ENCODE measurements at places on chromosomes 3 and 15.

- DNase-seq: no peak
Measured at GRCh38 chr3:29088579-29088978, 192.3 kb upstream of the RBMS3 start.

DNA sequence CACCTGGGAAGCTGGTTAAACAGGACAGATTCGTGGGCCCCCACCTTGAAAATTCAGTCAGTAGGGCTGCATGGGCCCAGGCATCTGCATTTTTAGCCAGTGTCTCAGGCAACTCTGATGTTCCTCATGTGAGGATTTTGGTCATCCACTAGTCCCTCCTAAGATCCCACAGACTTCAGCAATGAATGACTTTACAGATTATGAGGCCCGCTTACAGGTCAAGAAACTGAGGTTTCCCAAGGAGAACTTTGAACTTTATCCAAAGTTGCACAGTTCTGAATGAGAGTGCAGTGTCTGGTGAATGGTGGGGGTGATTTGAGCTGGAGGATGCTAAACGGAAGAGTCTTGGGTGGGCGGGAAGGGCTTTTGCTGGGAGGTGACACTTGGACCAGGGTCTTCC lies 27.2 kb downstream of the SLC6A6 start:
- no peak for DNase-seq

GRCh38 chr3:172803489-172803888 lies 53.0 kb downstream of the ECT2 start:
- no peak for DNase-seq

GRCh38 chr3:98972155-98972554 lies 70.7 kb upstream of the DCBLD2 start:
- no peak for DNase-seq

DNA sequence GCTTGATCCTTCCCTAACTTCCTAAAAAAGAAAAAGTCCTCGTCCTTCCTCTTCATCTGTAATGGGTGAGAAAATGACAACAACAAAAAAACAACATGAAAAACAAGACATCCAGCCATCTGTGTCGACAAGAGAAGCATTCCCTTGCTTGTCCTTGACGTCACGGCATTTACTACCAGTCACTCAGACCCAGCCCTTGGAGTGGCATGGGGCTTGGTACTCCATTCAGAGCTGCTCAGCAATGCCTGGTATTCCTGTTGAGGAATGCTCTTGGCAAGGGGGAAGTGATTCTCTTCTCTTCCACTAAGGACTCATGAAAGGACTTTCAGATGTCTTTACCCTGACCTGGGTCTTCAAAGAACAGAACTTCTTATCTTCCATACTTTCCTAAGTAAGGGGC lies 339.7 kb upstream of the RASGRP1 start:
- no peak for DNase-seq

GRCh38 chr3:16383864-16384263 lies 118.9 kb downstream of the OXNAD1 start:
- no peak for DNase-seq

DNA sequence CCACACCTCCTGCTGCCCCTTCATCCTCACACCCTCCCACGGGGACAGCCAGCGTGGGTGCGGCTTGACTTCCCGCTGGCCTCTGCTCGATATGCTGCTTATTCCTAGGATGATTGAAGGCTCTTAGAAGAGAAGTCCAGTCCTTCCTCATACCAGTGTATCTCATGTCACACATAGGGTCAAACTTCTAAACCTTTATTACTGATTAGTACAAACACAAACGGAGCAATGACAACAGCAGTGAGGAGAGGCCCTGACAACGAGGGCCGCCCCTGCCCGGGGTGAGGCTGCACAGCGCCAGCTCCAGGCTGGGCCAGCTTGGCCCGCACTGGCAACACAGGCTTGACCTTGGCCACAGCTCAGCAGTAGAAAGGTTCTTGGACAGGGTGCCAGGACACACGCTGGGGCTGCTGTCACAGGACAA lies 3.7 kb downstream of the CIB1 start:
- no peak for DNase-seq

DNA sequence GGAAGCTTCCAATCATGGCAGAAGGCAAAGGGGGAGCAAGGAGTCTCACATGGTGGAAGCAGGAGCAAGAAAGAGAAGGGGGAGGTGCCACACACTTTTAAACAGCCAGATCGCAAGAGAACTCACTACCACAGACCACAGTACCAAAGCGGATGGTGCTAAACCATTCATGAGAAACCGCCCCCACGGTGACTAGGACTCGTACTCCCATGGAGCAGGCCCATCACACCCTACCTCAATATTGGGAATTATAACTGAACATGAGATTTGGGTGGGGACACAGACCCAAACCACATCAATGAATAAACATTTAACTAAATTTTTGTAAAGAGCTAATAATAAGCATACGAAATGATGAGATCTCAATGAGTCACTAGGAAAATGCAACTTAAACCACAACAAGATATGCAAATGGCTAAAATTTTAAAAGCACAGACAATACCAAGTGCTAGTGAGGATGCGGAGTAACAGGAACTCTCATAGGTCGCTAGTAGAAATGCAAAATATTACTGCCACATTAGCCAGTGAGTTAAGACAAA lies 10.0 kb downstream of the MRPS25 start:
- DNase-seq: no peak

- DNase-seq: no peak
Measured at GRCh38 chr3:42786212-42786611, 13.2 kb upstream of the CCDC13 start.

DNA sequence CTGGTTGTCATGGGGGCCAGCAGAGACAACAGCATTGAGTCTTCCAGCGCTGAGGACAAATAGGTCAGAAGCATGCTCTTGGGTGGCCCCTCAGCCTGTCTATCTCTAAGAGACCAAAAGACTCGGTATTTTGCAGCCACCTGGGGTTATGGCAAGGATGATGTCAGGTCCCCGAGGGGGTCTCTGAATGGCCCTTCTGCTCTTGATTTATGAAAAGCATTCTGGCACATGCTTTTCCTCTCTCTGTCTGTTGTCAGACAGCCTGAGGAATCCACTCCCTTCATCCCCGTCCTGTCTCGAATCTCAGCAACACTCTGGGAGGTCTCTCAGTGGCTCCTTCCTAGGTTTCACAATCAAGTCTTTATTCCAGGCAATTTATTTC lies 156.6 kb upstream of the RGMA start:
- no peak for DNase-seq

DNA sequence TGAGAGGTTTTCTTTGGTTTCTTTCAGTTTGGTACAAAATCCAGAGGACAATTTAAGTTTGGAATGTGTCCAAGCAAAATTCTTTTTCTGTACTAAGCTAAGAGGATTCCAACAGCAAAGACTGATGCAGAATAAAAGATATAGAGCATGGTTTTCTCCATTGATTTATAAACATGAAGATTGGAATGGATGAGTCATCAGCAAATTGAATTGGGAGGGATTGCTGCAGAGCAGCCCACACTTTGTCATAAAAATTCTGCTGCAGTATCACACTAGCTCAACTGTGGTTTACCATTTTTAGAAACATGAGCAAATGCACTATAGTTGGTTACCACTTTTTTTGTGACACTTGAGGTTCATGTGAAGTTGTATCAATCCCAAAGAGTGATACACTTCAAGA lies 16.1 kb upstream of the LARP6 start:
- no peak for DNase-seq

GRCh38 chr3:66115858-66116654 lies 77.3 kb upstream of the MAGI1 start:
- peak; percentile 71 for DNase-seq

DNA sequence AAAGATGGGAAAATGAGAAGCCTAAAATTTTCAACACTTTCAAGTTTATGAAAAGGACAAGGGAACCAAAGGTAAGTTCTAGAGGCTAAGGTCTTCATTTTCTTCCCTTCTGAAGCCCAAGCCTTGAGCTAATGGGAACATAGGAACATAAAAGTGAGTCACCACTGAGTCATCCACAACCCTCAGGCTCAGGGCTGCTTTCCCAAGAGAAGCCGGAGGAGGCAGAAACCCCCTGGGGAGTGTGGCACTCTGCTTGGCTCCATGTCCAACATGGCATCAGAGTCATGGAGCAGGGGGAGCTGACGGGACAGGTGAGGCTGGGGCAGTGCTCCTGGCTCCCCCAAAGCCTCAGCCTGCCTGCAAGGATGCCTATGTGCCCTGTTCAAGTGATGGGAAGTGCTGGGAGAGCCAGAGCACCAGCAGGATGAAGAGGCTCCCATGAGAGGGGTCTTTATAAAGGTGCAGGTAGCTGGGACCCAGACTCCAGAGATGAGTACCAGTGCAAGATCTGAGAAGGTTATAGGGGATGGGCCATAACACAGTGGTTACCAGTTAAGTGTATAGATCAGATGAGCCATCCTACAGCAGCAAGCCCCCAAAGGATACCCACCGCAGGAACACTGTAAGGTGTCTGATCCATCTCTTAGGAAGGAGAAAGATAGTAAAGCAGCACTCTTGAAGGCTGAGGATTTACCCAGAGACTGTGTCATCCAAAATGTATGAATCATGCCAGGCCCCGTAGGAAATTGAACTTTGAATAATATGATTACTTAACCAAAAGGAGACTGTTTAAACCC lies 31.8 kb upstream of the RYR3 start:
- DNase-seq: peak; percentile 72

- no peak for DNase-seq
Measured at GRCh38 chr15:59562448-59563186, 49.0 kb upstream of the GCNT3 start.

DNA sequence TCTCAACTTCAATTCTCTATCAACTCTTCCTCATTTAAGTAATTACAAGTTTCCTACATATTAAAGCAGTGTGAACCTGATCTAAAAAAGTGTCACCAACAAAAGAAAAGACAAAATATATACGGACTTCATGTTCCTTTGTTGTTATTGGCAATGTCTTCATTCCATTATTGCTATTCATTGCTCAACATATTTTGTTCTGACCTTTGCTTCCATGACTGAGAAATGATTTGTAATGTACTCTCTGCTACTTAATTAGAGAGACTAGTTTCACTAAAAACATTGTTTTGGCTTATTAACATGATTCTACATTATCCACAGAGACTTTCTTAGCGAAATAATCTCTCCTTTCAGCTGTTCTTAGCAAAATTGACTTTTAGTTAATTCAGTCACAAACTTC lies 657.2 kb upstream of the ROBO1 start:
- no peak for DNase-seq

DNA sequence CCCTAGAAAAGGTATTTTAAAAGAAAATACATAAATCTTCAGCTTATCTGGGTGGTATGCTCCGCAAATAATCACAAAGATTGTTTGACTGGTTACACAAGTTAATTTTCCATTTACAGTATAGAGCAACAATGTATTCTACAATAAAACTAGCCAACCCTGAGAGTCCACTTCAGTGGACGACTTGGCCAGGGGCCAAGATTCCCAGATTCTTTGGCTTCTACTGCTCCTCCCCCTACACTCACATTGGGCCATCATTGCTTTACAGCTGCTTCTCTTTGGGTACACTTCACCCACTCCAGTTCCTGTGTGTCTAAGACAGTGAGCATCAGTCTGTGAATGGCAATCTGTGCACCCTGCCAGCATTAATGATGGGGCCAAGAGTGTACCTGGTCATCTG lies 17.2 kb upstream of the PRICKLE2 start:
- no peak for DNase-seq

DNA sequence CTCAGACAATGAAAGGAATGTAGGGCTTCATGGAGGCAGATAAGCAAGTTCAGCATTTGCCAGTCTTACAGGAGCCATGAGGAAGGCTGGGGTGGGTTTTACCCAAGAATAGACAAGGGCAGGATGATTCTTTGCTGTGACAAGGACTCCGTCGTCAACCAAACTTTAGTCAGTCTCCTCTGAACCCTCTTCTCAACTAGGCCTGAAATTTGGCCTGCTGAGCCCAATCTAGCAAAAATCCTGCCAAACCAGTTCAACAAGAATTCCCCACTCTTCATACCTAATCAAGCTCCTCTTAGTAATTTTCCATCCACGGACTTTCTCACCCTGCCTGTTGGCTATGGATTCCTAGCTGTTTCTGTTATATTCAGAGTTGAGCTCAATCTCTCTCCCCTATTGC lies 280.5 kb downstream of the TBL1XR1 start:
- no peak for DNase-seq

GRCh38 chr3:184172681-184173373 lies 1.8 kb upstream of the AP2M1 start:
- DNase-seq: no peak

DNA sequence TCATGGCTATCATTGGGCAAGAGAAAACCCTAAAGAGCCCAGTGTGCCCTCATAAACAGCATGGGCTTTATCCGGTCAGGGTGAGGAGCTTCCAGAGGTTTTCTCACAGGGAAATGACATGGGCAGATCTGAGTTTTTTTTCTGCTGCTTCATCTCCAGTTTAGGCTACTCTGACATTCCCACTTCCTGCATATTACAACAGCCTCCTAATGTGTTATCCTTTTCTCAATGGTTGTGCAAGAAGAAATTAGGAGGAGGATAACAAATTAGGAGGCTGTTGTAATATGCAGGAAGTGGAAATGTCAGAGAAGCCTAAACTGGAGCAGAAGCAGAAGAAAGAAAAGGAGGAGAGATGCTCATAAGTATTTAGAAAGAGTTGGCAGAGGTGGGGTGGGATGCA lies 175.6 kb downstream of the MTHFS start:
- no peak for DNase-seq

GRCh38 chr3:100825574-100825973 lies 116.3 kb downstream of the TFG start:
- no peak for DNase-seq
